ENCODE measurements at places on chromosomes 4 and X.

DNA sequence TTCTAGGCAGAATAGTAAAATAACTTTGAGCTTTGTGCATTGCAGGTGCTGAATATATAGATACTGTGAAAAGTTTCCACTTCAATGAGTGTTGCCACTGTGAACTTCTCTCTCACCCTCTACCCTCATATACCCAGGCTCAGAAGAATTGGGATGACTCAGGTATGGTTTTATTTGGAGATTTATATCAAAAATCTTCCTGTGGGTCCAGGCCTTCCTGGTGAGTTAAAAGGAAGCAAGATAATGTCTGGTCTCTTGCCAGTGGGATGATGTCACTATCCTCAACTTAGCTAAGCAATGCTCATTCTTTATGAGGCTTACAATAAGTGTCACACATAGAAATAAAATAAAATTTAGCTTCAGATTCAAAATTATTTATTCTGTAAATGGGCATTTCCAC lies 153.3 kb upstream of the TENT5D start:
- no peak for DNase-seq

- no peak for DNase-seq
Observed at GRCh38 chrX:22690116-22690515, 309.6 kb upstream of the DDX53 start.

DNA sequence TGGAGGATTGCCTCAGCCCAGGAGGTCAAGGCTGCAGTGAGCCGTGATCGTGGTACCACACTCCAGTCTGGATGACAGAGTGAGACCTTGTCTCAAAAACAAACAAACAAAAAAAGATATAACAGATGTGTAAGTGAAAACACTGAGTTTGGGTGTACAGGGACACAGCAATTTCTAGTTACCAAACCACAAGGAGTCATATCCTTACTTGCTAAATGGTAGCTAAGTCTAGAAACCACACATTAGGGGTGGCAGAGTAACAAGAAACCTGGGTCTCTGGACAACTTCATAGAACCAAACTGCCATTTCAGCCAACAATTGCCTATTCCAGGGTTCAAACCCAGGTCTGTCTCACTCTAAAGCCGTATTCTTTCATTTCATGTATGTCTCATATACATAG lies 20.8 kb downstream of the PPEF2 start:
- no peak for DNase-seq

DNA sequence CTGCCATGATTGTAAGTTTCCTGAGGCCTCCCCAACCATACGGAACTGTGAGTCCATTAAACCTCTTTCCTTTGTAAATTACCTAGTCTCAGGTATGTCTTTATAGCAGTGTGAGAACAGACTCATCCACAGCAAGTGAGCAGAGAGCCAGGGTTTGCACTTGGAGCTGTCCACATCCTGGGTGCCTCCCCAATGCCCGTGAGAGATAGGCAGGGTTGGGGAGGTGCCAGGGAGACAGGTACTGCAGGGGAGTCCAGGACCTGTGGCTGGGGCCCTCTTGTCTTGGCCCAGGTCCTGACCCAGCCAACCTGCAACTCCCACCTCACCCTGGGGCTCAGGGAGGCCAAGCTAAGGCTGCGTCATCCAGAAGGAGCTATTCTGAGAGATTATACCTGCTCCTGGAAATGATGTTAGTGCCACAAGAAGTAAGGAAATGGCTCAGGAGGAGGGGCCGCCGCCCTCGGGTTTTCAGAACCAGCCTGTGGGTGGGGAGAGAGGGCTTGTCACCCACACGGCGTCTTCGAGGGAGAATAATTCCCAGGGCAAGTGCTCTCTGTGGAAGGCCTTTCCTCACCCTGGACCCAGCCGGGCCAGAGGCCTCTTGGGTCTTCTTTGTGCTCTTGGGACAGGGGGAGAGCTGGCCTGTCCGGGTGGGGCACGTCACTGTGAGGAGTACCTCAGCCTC lies 66.5 kb downstream of the ADRA2C start:
- DNase-seq, result no peak

DNA sequence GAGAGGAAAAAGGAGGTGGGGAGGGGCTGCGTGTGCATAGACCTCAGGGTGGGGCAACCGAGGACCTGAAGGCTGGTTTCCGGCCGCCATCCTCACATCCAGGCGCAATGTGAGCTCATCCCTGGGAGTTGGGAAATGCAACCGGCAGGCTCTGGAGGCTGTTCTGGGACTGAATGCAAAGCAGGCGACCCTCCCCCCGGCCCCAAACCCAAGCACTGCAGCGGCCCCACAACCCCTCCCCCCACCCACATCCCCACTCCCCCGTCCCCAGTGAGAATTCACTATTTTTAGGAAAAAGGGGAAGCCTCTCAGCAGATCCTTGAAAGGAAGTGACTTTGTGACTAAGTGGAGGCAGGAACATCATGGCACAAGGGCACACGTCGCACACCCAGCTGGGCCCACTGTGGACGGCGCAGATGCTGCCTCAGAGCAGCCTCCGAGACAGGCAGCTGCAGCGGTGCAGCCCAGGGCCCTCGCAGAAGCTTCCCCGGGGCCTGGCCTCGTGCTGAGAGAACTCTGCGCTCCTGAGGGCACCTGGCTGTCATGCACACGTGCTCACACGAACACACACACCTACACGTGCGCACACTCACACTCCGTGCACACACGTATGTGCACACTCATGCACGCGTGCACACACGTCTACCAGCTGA lies 1.3 kb upstream of the PDE6B start:
- DNase-seq, result no peak

DNA sequence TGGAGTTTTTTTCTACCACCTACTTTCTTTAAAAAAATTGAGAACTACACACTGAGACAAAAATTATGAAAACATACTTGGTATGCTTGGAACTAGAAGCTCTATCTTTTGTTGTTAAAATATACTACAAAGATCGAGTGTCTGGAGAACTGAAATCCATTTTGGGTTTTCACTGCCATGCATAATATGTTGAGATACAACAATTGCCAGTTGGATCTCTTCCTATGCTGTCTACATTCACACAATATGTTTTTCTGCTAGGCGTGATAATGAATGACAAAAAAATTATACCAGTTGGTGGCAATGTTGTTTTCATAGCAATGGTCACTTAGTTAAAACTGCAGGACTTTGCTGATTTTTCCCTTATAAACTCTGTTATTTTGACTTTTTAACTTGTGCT lies 605.4 kb upstream of the LCORL start:
- no peak for DNase-seq

GRCh38 chr4:118872181-118872580 lies 16.5 kb upstream of the SYNPO2 start:
- no peak for DNase-seq

- DNase-seq, result no peak
Observed at GRCh38 chr4:100894339-100894870, 376.6 kb upstream of the EMCN start.

- DNase-seq, result no peak
Observed at GRCh38 chr4:83362492-83363329, 28.1 kb upstream of the HPSE start.

DNA sequence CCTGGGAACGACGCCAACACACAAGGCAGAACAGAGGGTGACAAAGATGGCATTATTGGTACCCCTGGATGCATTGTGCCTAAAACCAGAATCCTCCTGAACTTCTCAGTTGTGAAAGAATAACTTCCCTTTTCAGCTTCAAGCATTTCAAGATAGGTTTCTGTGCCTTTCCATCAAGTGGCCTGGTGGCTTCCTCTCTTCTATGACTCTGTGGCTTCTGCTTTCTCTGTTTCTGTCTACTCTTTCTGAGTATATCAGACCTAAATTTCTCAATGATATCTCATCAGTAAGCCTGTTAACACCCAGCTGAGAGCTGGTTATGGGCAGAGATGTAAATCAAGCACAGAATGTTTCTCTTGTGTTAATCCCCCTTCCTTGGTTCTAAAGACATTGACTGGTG lies 21.4 kb upstream of the FAM9B start:
- no peak for DNase-seq

DNA sequence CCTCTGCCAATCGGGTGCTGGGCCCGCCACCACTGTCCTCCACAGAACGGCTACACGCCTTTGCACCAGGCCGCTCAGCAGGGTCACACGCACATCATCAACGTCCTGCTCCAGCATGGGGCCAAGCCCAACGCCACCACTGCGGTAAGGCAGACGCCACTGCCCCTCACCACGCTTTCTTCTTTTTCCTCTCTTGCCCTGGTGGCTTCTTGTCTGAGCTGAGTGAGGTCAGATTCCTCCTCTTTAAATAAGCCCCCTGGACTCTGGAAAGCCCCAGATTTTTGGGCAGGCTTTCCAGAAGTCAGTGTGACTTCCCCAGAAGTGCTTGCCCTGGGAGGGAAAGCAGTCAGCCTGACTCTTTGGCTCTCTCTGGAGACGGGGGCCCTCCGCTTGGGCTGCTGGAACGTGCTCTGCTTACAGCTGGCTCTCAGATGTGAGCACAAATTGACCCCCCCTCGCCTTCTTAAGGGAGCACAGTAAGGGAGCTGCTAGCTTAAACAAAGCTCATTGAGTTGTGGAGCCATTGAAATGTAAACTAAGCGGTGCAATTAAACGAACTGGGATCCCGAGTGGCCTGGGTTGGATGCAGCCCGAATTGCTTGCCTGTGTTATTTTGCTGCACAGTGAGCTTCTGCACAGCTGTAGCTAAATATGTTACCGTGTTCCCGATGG lies 243.1 kb downstream of the ANK2 start:
- DNase-seq, result no peak

GRCh38 chr4:62210486-62210885 lies 1010.4 kb downstream of the ADGRL3 start:
- DNase-seq, result no peak

DNA sequence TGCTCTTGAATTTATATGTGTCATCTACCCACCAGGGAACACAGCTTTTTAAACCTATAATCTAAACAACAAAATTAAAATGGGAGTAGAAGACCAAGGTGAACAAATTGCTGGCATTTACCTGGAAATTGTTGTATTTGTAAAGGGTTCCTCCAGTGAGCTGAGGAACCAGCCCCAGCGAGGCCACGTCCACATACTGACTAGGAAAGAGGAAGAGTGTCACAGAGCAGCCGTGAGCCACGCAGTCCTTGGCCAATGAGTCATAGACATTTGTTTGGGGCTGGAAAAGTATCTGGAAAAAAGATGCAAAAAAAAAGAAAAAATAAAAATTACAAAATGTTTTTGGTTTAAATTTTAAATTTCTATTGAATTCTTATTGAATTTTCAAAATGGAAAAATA lies 58.7 kb downstream of the METTL14 start:
- DNase-seq, result no peak

DNA sequence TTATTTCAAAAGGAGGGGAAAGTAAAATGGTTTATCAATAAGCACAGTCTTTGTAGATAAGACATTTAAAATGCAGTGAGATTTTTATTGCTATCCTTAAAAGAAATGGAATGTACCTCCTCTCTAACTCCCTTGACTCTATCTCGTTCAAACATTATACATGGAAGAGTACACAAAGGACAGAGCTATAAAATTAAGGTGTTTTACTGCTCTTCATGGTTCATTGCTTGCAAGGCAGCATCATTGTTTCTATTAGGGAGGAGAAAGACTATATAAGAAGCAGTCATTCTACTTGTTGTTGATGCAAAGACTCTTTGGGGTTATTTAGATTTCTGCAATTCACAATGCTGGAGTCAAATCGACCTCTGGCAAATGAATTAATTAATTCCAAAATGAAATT lies 380.2 kb upstream of the NDST3 start:
- no peak for DNase-seq

- DNase-seq, result no peak
Observed at GRCh38 chr4:3017504-3017903, 54.1 kb downstream of the GRK4 start.

GRCh38 chrX:153626025-153626633 lies 20.9 kb upstream of the DUSP9 start:
- no peak for DNase-seq

DNA sequence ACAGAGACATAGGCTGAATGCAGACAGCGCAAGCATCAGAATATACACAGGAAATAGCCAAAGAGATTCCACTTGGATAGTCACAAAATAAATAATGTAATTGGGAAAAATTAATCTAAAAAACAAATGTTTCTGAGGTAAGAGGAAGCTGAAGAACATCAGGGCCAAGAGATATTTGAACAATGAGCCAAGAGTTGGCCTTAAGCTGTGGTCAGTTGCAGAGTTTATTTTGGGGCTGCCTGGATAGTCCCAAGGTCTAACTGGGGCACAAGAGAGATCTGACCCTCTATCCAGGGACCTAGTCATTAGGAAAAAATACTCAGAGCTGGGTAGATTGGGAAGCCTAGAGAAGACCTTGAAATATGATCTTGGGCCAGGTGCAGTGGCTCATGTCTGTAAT lies 31.3 kb upstream of the FGF16 start:
- DNase-seq, result no peak

GRCh38 chr4:108804648-108805273 lies 41.9 kb upstream of the ETNPPL start:
- peak; percentile 69 for DNase-seq

DNA sequence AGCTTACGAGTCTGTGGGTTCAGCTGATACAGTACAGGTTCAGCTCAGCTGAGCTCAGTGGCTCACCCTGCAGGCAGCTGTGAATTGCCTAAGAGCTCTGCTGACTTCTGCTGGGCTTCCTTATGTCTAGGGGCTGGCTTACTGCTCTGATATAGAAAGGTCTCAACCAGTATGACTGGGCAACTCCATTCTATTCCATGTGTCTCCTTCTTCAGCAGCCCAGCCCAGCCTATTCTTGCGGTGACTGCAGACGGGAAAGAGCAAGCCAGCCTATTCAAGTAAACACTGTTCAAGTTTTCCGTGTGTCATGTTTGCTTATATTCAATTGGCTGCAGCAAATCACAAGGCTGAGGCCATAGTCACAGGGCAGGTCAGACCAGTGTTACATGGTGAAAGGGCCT lies 615.4 kb upstream of the ZFP42 start:
- no peak for DNase-seq

DNA sequence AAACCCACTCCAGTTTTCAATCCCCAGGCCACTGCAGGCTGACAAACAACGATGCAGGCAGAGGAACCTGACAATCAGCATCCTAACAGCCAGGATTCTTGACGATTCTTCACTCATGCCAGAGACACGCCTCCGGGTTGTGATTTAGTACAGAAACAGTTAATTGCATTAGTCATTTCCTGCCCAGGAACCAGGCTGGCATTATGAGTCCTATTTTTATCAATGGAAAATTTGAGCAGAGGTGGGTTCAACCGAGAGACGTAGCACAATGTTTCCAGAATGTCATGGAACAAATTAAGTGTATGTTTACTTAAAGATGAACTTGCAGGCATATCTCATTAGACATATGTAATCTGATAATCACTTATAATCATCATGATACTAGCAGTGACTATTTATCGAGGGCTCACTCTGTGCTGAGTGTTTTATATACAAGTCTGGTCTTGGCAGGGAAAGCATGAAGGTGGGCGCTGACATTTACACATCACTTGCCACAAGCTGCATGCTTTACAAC lies 159.7 kb downstream of the NSUN7 start:
- DNase-seq, result no peak

- no peak for DNase-seq
Observed at GRCh38 chrX:40543661-40544328, 37.0 kb upstream of the ATP6AP2 start.

GRCh38 chrX:85029043-85029442 lies 25.4 kb downstream of the APOOL start:
- DNase-seq, result no peak

GRCh38 chrX:20284992-20285391 lies 18.3 kb upstream of the RPS6KA3 start:
- no peak for DNase-seq
